ENCODE measurements at places on chromosomes 5 and 9.

DNA sequence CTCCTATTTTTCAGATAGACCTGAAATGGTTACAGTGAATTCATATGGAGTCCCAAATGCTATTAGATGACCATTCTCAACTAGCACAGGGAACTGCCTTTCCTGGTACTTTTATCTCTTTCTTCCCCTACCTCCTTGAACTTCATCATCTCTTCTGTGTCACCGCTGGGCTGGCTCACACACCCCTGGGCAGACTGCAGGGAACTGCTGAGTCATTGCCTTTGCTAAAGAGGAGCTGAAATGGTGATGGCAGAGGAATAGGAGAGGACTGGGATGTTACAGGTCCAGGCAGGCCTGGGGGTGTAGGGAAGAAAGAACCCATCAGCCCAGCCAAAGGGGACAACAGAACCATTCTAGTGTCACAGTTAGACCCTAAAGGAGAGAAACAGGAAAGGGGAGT, 322.3 kb downstream of the ASTN2 start:
- no peak for DNase-seq

- DNase-seq: no peak
Observed at GRCh38 chr5:154421868-154422267, 23.9 kb upstream of the SAP30L start.

- DNase-seq: no peak
Observed at GRCh38 chr5:111532886-111533582, 20.7 kb upstream of the STARD4 start.

GRCh38 chr9:101566904-101567724, 27.7 kb downstream of the PPP3R2 start:
- DNase-seq: no peak

GRCh38 chr9:1415146-1415545, 365.0 kb downstream of the DMRT2 start:
- no peak for DNase-seq

GRCh38 chr5:149271195-149271715, 404 bp upstream of the AFAP1L1 start:
- no peak for DNase-seq

- DNase-seq: no peak
Observed at GRCh38 chr5:112857866-112858265, 3.2 kb upstream of the SRP19 start.

- no peak for DNase-seq
Observed at GRCh38 chr9:68905129-68905528, 108.8 kb downstream of the PRKACG start.

DNA sequence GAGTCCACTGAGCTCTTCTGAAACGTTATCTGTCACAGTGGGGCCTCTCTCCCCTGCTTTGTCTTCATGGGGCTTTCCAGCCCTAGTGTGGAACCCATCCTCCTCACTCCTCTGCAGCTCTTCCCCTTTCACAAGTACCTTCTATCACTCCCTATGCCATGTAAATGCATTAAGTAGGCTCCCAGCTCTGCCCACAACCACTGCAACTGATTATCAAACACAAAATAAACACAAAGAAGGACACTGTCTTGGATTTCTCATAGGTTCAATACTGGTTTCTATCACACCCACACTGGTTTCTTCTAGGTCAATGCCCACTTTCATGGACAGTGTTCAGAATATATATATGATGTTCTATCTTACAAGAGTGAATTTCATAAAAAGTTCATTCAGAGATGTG, 139.4 kb downstream of the GNAQ start:
- DNase-seq: no peak

- DNase-seq: no peak
Observed at GRCh38 chr5:176381423-176381822, 7.0 kb downstream of the NOP16 start.

DNA sequence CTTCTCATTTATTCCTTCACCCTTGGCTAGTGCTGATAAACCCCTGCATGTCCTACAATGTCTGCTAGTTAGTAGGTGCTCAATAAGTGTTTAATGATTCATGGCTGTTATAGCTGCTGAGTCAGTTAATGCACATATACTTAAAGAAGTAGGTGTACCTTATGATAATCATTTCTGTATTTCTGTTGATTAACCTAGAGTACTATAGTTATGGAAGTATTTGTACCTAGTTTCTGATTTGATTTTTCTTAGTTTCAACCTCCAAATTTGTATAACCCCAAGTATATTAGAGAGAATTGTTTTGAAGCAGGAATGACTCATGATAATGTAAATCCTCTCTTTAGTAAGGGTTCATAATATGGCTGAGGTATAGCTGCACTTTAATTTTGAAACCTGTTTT, 8.9 kb downstream of the SMAD5 start:
- no peak for DNase-seq

DNA sequence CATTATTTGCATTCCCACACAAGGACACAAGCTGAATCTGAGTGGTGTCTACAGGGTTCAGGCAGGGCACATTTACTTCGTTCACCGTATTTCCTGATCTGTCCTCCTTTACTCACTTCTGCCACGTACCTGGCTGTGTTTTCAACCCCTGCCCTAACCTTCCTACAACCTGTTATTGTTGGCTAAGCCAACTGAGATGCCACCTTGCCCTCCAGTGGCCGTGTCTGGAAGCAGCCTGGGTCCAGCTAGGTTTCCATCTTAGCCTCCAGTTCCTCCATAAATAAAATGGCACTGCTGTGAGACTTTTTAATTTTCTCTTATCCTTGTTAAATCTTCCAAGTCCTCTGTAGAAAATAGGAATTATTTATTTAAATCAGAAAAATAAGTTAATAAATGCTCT, 64.8 kb downstream of the ATP10B start:
- DNase-seq: no peak

- DNase-seq: peak; percentile 60
Observed at GRCh38 chr5:88833371-88834130, 49.4 kb downstream of the MEF2C start.

GRCh38 chr5:170761048-170761707, 22.3 kb upstream of the GABRP start:
- no peak for DNase-seq

DNA sequence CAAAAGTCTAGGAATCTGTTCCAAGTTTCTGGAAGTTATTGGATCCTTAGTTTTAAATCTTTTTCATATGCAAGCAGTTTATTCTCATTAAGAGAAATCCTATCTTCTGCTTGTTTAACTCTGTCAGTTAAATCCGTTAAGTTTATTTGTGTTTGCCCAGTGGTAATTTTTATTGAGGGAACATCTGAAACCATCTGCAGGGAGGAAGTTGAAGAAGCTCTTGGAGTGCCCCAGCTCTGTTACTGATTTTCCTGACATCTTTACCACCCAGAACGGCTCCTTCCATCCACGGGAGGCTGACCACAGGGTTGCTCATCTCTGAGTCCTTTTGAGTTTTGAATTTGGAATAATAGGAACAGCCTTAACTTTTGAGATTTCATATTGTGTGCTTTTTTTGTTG, 99.9 kb upstream of the ZNF618 start:
- DNase-seq: no peak

- no peak for DNase-seq
Observed at GRCh38 chr9:36721846-36722588, 149.3 kb downstream of the MELK start.

DNA sequence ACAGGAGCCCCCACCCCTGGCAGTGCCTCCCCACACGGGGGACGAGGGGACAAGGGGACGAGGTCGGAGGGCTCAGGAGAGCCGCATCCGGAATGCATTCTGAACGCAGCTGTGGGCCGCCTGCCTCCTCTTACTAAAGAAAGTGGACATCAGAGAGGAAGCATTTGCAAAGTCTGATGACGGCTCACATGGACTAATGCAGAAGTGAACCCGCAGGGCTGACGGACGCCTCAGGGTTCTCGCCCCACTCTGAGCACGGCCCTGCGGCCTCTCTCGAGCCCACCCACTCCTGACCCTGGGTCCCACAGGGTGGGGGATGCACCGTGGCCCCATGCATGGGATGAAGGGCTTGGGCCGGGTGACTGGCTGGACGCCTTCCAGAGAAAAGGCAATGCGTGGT, 5.9 kb downstream of the LPCAT1 start:
- peak; percentile 32 for DNase-seq

DNA sequence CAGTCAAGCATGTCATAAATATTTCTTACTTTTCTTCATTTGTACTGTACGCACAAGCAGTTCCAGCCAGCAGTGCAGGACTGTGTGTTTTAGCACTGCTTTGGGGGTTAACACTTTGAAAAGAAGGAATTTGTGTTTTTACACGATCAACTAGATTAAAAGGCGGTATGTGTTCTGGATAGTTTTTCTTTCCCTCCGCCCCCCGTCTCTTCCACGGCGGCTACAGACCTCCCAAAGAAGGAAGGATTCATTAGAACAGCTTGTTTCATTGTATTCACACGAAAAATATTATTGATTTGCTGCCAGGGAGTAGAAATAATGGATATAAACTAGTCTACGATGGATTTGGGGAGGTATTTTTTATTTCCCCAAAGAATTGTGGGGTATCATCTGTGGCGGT, 336.8 kb upstream of the RFX3 start:
- no peak for DNase-seq

DNA sequence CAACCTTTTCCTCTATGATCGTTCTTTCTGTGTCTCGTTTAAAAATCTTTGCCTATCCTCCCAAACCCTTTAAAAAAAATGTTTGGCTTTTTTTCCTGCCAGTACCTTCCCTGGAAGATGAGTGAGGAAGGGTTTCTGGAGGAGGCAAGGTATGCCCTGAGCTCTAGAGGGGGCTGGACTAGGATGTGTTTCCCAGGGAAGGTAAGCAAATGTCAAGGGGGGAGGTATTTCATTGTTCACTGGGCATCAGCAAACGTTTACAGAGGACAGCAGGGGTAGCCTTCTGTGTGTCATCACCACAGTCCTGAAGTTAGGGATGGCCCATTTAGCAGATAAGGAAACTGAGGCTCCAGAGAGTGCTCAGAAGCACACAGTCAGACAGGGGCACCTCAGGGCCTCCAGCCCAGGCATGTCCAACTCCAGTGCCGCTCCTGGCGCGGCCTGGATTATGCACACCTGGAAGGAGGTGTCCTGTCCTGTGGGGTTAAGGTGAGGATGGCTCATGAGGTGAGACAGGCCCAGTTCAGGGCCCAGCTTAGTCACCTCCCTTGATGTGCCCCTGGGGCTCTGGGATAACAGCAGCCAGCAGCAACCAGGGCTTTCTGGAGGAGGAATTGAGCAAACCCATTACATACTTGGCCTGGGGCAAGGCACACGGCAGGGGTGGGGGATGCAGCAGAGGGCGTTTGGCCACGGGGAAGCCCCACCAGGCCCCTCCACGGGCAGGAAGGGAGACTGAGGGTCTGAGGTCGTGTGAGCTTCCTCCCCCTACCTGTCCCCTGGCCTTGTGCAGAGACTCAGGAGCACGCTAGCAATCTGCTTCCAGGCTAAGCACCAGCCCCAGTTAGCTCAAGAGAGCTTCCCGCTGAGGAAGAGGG, 100.3 kb upstream of the LMX1B start:
- DNase-seq: no peak

GRCh38 chr9:135478829-135479468, 633 bp upstream of the PPP1R26 start:
- DNase-seq: peak; percentile 65

- DNase-seq: no peak
Observed at GRCh38 chr9:125963932-125964331, 216.8 kb downstream of the PBX3 start.

Data from Ammon's horn (tissue), 1 donor.